Cardiac ventricle fibroblast (primary cell): ENCODE measurements at places on chromosomes 2 and 18. TPM values are rescaled to one million over a fixed set of nuclear protein-coding genes. Genes with fewer than 3 reads are reported as not detected.

The SLC16A14 gene
- 0.06 TPM in 1 of 2 replicates, not detected in the other for total RNA-seq

The PID1 gene
- 35.1 and 37.6 TPM in 2 replicates for total RNA-seq

The C2orf49 gene
- 15.2 and 22.6 TPM in 2 replicates for total RNA-seq

The PRSS56 gene
- total RNA-seq = not detected in 2 replicates

The STARD6 gene
- not detected in 2 replicates for total RNA-seq
